ENCODE measurements at places on chromosomes 11 and 22.

GRCh38 chr11:114447892-114448291 lies 8.6 kb downstream of the REXO2 start:
- no peak for DNase-seq

DNA sequence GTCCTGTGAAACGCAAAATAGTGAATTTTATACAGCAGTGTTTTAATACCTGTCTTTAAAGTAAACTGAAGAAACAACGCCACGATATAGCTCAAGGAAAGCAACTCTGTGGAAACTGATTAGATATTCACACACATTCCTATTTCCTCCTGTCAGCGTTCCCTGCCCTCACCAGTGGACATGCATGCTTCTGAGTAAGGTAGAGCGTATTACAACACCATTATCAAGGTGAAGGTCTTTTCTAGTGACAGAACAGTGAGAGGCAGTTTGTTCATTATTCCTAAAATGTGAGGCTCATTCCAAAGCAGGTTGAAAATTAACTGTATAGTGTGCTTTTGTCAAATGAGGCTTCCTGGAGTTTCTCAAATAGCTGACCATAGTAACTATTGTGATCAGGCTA lies 153.1 kb downstream of the DDX10 start:
- no peak for DNase-seq

DNA sequence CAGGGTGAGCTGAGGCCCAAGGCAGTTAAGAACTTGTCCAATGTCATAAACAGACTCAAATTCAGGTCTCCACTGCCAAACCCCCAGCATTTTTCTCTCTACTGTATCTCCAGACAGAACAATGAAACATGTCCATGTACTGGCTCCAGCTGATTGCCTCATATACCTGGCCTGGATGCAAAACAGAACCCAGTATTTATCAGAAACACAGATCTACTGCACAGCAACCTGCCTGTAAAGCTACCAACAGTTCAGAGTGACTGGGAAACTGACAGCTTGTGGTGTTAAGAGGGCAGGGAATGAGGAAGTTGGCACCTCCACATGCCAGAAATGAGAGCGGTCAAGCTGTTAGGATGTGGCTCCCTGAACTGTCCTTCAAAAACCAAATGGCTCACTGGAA lies 41.6 kb downstream of the C11orf71 start:
- DNase-seq, result no peak

GRCh38 chr11:63404161-63404935 lies 34.8 kb downstream of the SLC22A9 start:
- DNase-seq, result no peak
